Occipital lobe (tissue), 3 donors: ENCODE measurements at places on chromosomes 16 and 17.
A peak's percentile ranks its signal among the peaks of the same experiment; 100 is the strongest.

DNA sequence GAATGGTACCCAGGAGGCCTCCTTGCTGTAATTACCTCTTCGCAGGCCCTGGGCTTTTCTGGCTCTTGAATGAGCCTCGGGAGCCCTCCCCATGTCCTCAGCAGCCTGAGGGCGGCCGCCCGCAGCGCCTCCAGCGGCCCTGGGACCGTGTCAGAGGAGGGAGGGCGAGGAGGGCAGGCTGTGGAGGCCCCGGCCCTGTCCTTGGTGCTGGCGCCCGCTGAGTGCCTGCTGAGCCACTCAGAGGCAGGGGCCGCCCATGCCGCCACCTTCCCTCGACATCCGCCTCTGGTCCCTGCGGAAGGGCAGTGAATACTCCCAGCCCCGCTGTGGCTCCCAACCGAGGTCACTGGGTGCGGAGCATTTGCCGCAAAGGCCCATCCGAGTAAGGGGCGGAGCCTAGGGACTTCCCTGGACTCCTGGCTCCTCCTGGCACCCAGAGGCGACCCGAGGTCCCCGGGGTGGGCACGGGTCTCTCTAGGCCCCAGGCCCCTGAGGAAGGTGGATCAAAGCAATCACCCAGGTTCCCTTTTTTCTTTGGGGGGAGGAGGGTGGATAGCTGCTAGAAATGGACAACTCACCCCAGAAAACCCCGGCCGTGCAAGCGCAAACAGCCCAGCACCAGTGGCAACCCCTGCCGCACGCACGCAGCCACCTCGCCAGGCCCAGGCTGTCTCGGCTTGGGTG is 2.8 kb downstream of the RBFOX3 start:
- DNase-seq: no peak

- peak; percentile 89 for DNase-seq
These were observed 2.4 kb upstream of the ENPP7 start for GRCh38 chr17:79728169-79728907.

DNA sequence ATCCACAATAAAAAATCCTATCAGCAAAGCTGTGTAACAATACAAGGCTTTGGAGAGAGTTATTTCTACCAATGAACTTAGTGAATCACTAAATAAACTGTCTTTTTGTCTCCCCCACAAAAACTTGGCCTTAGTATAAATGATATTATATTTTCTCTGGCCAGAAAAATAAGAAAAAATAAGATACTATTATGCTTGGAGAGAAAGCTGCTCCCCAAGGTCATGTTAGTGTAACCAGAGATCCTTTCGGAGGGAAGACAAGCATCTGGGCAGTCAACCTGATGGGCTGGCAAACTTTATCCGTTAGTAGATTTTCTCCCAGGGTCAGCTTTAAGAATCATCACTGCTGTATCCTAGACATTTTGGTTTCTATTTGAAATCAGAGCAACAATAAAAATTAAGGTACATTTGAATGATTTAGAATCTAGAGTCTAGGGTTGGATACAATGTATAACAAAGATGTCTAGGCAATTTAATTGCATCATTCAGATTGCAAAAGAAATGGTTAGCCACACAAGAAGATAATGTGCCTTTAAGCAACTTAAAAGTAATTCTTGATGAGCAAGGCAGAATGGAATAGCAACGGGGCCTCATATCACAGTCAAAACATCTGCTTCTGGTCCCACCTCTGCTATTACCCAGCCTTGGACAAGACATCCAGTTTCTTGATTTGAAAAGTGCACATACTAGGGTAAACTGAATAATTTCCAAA is 280.4 kb downstream of the SLC39A11 start:
- no peak for DNase-seq

- no peak for DNase-seq
These were observed 17.7 kb downstream of the VASN start for GRCh38 chr16:4389051-4389955.

DNA sequence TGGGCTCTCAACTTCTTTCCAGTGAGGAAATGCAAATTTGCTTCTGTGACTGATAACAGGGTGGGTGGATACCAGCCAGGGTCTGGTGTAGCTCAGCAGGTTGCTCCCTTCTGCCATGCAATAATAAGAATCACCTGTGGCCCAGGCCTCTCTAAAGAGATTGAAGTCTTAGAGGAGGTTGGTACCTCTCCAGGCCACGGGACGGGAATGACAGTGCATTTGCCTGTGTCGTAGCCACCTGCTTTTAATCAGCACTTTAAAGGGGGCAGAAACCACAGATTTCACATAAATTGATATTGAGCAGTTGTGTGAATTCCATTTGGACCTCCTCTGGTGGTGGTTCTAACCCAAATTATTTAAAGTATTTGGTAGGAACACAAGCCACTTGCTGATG is 246.9 kb downstream of the PRKCA start:
- no peak for DNase-seq

DNA sequence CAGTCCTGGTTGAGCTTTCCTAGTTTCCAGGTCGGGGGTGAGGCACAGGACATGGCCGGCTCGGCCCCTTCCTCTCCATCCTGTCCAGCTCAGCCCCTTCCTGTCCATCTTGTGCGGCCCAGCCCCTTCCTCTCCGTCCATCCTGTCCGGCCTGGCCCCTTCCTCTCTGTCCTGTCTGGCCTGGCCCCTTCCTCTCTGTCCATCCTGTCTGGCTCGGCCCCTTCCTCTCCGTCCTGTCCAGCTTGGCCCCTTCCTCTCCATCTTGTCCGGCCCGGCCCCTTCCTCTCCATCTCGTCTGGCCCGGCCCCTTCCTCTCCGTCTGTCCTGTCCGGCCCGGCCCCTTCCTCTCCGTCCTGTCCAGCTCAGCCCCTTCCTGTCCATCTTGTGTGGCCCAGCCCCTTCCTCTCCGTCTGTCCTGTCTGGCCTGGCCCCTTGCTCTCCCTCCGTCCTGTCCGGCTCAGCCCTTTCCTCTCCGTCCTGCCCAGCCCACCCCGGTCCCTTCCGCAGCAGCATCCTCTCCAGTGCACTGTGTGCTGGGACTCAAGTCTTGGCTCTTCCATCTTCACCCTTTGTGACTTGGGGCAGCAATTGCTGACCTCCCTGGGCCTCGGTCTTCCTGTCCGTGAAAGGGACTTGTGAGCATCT is 5.5 kb upstream of the ZNF750 start:
- DNase-seq: no peak

DNA sequence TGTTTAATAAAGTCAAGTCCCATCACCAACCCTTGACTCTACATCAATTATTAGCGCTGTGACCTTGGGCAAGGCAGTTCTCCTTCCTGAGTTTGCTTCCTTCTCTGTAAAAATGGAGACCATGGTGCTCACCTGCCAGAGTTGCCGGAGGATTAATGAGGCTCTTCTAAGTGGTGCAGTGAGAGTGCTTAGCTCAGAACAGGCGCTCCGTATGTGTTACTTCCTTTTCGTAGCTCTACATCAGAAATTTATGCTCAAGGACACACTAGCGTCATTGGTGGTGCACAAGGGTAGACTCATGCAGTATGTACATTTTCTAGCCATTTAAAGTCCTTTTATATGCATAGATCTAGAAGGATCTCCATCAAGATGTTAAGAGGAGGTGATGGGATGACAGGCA is 17.4 kb upstream of the CMIP start:
- DNase-seq: no peak

DNA sequence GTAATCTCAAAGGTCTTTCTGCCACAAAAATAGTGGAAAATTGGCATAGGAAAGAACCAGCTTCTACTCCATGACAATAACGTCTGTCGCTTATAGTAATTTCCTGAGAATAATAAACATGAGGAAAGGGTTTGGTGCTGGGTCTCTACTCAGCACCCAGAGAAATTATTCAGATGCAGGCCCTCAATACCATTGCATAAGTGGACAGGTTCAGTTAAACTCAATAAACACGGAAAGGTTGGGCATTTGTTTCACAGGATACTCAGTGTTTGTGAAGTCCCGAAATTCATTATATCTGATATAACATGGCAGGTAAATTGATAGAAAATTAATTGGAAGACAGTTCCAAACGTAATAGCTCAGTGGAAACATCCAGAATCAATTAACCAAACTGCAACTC is 254.0 kb downstream of the CNTNAP4 start:
- no peak for DNase-seq

- no peak for DNase-seq
These were observed 47.1 kb upstream of the ARL4D start for GRCh38 chr17:43351691-43352090.

GRCh38 chr17:40059729-40060475 is 2.9 kb upstream of the THRA start:
- DNase-seq: no peak

DNA sequence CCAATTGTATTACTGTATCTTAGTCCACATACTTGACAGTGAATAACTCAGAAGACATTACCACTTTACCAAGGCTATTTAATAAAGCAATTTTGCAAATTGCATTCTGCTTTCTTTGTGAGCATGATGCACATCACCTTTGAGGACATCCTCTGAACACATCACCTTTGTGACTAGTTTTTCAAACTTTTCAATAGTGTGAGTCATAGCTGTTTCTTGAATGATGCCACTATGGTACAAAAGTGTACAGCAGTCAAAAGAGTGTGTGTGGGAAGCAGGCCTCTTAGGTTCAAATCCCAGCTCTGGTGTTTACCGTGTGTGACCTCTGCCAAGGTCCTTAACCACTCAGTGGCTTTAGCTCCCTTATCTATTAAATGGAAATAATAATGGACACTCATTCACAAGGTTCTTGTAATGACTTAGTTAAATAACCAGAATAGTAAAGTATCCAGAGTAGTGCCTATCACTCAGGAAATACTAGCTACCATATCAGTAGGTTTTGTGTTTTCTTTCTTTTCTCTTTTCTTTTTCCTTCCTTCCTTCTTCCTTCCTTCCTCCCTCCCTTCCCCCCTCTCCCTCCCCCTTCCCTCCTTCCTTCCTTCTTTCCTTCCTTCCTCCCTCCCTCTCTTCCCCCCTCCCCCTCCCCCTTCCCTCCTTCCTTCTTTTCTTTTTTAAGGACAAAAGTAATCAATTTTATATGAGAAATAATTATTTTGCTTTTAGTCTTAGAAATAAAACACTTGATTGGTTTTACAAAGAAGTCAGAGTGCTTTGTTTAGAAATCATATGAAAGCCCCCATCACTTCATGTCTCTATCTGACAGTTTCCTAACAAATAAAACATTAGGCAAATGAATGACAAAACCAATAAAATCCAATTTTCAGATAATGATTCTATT is 178.9 kb downstream of the MYO1D start:
- no peak for DNase-seq

DNA sequence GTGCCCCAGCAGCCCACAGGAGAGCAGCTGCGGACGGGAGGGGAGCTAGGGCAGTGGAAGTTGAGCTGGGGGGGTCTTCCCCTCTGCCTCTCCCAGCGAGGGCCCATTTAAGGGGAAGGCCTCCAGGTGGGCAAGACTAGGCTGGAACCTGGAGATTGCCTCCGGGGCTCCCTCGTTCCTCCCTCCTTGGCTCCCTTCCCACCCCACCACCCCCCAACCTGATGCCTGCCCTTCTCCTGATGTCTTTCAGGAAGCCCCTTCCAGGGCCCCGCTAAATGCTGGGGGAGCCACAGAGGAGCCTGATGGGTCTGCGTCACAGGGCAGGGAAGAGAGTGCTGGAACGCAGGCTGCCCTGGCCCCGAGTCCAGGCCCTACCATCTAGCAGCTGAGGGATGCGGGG is 16.7 kb downstream of the ADGRG1 start:
- no peak for DNase-seq

- DNase-seq: no peak
These were observed 87.4 kb upstream of the COX10 start for GRCh38 chr17:13981881-13982280.

DNA sequence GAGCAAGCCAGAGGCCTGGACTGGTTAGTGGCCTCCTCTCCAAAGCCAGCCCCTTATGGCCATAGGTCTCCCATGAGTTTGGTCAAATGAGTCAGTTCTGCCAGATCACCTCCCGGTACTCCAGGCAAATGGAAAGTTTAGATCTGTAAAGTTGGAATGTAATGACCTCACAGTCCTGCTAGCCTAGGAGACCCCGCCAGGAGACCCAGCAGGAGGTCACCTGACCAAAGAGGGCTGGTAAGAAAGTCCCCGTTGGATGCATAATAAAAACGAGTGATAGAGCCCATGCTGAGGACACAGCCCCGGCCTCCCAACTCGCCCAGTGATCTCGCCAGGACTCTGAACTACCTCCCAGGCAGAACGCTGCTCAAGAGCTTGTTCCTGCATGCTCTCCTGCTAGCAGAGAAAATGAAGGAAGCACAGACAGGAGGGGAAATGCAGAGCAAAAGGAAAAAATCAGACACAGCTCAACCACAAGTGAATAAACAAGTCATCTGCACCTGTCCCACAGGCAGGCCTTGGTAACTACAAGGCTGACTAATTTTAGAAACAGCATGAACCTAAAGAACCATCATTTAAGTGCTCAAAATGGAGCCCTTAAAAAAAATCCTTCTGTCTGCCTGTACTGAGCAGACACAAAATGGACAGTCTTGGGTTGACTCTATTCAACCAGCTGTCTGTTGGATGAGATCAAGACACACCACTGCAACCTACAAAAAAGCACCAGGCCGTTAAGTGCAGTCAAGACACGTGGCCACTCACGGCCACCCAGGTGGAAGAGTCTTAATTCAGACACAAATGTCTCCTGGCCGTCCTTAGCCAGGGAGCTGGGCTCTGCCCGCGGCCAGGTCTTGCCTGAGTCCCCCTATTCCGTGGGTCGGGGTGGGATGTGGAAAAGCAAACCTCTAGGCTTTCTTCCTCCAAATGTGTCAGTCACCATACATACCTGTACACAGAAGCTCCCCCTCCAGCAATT is 9.2 kb downstream of the CDIP1 start:
- no peak for DNase-seq
